HT1080 (cell line): ENCODE measurements at places on chromosomes 2 and 18.

- no peak for DNase-seq
These were observed 10.7 kb upstream of the IL1RL2 start for GRCh38 chr2:102176172-102176571.

DNA sequence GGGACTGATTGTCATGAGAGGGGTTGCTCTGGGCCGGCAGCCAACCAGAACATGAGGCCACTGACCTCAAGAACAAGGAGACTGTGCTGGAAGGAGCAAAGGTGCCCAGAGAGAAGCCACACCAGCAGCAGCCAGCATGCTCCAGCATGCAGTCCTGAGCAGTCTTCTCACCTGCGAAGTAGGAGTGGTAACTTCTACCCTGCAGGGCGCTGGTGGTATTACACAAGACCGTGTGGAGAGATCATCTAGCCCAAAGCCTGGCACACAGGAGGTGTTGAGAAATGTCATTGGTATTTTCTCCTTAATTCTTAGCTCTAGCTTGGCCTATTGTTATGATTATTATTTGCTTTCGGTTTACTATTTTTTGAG lies 132.7 kb downstream of the TSN start:
- no peak for DNase-seq

DNA sequence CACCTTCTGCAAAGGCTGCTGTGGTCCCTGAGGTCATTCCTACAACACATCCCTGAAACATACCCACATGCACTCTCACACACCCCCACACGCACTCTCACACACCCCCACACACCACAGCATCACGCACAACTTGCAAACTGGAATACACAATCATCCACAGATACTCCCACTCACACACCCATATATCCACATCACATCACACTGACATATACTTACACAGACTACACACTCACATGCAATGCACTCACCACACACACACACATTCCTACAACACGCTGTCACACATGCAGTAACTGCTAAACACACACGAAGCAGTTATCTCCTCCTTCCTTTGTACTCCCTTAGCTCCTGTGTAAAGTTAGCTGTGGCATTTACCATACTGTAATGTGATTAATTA lies 57.1 kb upstream of the PKDCC start:
- DNase-seq, result no peak

DNA sequence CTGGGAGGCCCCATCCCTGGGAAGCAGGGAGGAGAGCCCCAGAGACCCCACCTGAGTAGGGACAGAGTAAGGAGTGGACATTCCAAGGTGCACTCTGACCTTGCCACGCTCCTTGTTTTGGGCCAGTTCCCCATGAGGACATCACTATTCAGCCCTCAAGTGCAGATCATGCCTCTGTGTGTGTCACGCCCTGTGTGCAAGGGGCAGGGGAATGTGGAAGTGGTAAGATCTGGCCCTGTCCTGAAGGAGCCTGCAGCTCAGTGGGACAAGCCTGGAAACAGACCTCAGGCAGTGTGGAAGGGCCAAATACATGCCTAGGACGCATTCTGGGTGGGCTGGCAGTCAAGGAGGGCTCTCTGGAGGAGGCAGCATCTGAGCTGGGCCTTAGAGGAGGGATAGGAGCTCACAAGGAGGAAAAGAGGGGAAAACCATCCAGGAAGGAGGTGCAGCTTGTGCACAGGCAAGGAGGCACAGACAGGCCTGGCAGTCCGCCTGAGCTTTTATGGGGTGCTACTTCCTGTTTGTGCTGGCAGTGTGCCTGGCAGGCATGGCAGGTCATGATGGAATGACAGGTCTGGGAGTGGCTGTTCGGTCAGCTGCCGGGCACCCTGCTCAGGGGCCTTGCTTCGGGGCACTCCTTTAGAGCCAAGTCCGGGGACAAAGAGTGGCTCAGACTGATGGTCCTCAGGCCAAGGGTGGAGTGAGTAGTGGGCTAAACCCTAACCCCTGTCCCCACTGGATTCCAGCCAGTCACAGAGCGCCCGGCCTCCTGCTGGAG lies 3.3 kb downstream of the KLHL30 start:
- peak; percentile 61 for DNase-seq

- DNase-seq, result no peak
These were observed 395.2 kb downstream of the BCL11A start for GRCh38 chr2:60158262-60158661.

GRCh38 chr2:132256251-132256902 lies 94.6 kb upstream of the ANKRD30BL start:
- no peak for DNase-seq

DNA sequence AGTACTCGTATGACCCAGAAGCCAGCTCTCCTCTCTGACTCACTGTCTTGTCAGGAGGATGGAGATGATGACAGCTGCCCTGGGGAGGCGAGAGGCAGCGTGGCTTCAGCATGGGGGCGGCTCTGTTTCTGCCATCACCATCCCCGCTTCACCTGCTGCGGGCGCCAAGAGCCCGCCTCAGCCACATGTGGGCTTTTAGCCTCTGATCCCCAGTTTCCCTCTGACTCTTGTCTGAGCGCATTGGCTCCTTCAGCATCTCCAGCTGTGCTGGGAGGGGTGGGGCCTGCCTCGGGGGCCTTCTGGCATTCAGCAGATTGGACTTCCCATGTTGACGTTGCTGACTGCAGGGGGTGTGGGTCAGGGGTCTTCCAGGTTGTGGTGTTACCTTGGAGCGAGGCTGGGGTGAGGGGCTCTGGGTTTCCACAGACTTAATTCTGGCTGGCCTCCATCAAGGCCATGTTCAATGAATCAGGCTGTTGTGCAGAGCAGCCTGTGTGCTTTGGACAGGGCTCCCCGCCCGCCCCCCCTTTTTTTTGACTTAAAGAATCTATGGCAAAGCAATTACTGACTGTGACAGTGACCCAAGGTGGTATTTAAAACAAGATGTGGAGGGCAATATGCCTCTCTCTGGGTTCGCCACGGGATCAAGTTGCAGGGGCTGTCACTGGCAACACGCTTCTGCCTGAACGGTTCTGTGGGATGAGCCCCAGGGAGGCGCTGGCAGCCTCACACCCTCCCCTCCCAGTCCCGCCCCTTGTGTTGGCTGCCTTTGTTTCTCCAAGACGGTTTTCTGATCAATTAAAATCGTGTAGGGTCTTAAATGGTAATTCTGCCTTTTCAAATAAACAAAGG lies 228.3 kb downstream of the LDLRAD4 start:
- no peak for DNase-seq

- DNase-seq, result no peak
These were observed 45.9 kb downstream of the FSHR start for GRCh38 chr2:49108436-49108835.

GRCh38 chr2:70103531-70104061 lies 16.3 kb downstream of the PCBP1 start:
- no peak for DNase-seq

DNA sequence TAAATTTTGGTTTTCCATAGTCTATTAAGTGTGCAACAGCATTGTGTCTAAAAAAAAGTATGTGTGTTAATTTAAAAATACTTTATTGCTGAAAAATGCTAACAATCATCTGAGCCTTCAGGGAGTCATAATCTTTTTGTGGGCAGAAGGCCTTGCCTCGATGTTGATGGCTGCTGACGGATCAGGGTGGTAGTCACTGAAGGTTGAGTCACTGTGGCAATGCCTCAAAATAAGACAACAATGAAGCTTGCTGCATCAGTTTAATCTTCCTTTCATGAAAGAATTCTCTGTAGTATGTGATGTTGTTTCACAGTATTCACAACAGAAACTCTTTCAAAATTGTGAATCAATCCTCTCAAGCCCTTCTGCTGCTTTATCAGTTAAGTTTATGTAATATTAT lies 31.3 kb downstream of the HDHD2 start:
- DNase-seq, result no peak

GRCh38 chr2:156947261-156947660 lies 310.2 kb upstream of the GALNT5 start:
- DNase-seq, result peak; percentile 7

DNA sequence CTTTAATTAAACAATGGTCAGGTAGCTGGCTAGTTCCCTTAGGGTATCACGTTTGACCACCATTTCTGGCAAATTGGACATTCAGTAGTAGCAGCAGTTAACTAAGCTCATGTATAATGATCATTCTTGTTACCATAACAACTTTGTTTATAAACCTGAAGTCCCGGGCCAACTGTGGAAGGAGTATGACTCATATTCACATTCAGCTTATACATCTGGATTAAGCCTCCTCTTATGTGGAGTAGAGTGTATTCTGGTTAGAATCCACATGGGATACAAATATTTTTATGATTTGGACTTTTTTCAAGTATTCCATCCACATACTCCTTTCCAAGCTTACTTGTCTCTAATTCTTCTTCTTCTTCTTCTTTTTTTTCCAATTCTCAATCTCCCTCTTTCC lies 70.3 kb upstream of the ZSWIM2 start:
- peak; percentile 74 for DNase-seq

DNA sequence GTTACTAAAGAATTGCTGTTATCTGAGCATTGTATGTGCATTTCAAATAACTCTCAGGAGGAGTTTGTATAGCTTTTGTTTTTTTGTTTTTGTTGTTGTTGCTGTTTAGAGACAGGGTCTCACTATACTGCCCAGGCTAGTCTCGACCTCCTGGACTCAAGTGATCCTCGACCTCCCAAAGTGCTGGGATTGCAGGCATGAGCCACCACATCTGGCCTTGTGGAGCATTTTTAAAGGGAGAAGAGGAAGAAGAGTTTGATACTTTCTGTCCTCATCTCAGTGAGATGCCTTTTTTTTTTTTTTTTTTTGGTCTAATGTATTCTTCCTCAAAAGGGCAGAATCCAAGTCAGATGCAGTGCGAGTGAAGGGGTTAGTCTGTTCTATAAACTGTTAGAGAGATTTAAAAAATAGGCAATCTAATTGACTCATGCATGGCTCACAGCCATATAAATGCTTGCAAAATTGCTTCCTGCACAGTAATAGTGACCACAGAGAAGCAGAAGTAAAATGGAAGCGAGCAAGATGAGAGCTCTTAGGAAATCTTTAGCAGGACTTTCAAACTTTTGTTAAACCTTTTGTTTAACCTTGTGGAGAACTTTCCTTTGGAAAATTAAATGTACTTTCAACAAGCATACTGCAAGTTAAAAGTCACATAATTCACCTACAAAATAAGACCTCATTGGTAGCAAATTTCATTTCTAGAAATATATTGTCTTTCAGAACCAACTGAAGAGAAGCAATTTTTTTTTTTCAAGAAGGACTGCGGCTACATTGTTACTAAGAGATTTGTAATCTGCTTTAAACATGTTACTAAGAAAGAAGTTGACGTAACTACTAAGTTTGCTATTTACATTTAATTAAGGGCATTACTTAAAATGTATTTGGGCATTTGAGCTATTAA lies 52.3 kb upstream of the ROCK1 start:
- peak; percentile 91 for DNase-seq

GRCh38 chr2:238167344-238167715 lies 8.6 kb downstream of the ERFE start:
- DNase-seq, result no peak

DNA sequence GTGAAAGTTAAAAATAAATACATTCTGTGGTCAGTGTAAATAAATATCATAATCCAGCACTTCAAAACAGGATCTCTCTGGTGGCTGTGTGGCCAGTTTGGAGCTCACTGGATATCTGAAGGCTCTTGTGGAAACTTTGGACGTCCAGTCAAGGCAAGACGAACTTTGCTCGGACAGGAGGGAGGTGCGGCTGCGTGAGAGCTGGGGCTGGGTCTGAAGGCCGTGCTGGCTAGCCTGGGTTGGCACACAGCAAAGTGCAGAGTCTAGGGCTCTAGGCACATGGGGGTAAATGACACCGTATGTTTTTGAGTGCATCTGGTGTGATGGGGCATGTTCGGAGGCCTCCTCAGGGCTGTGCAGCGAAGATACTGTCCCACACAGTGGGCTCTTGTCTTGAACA lies 78.9 kb upstream of the TXNDC2 start:
- DNase-seq, result no peak

DNA sequence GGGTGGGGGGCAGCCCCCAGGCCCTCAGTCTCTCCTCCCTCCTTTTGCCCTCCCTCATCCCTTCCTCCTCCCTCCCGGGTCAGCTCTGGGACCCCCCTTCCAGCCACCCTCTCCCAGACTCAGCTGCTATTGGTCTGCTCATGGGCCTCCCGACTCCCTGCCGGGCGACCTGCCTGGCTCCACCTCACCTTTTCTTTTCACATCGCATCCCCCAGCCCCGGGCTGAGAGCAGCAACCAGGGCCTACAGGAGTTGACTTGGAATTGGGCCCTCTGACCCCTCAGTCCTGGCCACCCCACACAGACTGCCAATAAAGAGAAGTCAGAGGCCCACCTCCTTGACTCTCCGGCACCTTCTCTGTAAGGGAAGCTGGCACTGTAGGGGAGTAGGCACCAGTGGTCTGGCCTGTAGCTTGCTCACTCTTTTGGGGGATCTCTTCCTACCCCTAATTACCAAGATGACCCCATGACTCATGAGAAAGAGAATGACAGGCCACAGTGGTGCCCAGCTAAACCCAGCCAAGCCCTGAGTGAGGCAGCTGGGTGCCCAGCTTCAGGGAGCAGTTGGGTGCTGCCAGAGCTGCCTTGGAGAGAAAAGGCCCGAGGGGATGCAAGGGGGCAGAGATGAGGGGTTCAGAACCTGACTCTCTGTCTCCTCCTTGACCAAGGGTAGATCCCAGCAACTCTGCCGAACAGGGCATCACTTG lies 2.0 kb upstream of the ECEL1 start:
- DNase-seq, result no peak

GRCh38 chr18:48905513-48905912 lies 45.3 kb downstream of the SMAD7 start:
- DNase-seq, result peak; percentile 47

DNA sequence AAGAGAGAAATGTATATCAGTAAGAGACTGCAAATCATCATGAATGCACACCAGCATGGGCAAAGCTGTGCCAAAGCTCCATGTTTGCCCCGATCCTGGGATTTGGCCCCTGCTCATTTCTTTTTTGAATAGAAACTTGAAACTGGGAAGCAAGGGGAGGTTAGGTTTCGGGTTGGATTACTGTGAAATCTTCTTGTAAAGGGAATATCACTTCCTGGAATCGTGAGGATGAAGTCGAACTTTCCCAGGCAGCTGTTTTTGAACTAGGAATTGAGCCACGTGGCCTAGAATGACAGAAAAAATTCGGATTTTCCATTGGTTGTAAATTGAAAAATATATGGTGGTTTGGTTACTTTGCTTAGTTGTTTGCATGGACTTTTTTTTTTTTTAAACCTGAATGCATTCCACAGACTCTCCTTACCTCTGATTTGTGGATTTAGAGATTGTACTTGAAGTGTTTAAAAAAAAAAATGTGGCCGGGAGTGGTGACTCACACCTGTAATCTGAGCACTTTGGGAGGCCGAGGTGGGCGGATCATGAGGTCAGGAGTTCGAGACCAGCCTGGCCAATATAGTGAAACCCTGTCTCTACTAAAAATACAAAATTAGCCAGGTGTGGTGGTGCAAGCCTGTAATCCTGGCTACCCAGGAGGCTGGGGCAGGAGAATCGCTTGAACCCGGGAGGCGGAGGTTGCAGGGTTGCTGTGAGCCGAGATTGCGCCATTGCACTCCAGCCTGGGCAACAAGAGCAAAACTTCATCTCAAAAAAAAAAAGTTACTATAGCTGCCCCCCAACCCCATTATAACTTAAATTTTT lies 32.1 kb downstream of the GRHL1 start:
- DNase-seq, result peak; percentile 26
